A549 treated with dexamethasone at 1 μM for 4 hours (cell line): ENCODE measurements at places on chromosomes 2 and 18. TPM values are rescaled to one million over a fixed set of nuclear protein-coding genes. Genes with fewer than 3 reads are reported as not detected.

The ZRANB3 gene
- total RNA-seq: 5.2 to 6.3 TPM (median 5.7 TPM) in 5 replicates

The LCT gene
- 0.01 to 0.04 TPM (median 0.02 TPM) in 4 of 5 replicates, not detected in the other for total RNA-seq

The EEF1B2 gene
- total RNA-seq: 964 to 1,168 TPM (median 994 TPM) in 5 replicates

The CNDP1 gene
- total RNA-seq: not detected in 5 replicates

The CCDC178 gene
- not detected in 5 replicates for total RNA-seq

The TRIM43 gene
- total RNA-seq: 0.07 to 0.17 TPM (median 0.12 TPM) in 4 of 5 replicates, not detected in the other

The ARHGEF4 gene
- 7.8 to 15.5 TPM (median 11.2 TPM) in 5 replicates for total RNA-seq
